Activated CD4-positive, alpha-beta T cell treated with anti-CD3 and anti-CD28 coated beads for 24 hours (primary cell): ENCODE measurements at places on chromosomes 3 and 15.

GRCh38 chr3:196227629-196228493 is 11.5 kb downstream of the SLC51A start:
- no peak for DNase-seq

GRCh38 chr3:183287301-183287971 is 34.4 kb downstream of the B3GNT5 start:
- DNase-seq, result no peak

GRCh38 chr3:107172411-107172810 is 204.8 kb upstream of the CCDC54 start:
- DNase-seq, result no peak

DNA sequence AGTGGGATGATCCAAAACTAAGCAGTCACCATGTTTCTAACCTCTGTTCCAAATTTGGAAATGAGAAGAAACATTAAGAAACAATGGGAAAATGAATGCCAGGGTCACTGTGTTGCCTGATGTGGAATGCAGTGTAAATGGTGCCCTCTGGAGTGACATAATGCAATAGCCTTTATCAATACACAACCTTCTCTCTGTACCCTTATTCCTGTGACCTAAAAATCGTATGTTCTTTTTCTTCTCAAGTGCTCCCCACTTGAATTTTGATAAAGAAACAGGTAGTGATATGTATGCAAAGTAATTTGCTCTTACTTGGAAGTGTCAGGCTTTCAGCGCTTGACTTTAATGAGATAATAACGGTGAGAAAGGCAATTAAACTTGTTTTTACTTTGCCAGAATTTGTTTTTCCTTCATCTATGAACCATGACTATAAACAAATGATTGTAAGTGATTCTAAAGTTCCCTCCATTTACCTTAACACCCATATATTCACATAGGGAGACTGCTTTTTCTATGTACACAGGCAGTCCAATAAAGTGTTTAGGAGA is 145.8 kb upstream of the THRB start:
- no peak for DNase-seq

GRCh38 chr15:21267226-21267625 is 173.1 kb downstream of the POTEB3 start:
- no peak for DNase-seq
